ENCODE measurements at places on chromosomes 5 and 9.

DNA sequence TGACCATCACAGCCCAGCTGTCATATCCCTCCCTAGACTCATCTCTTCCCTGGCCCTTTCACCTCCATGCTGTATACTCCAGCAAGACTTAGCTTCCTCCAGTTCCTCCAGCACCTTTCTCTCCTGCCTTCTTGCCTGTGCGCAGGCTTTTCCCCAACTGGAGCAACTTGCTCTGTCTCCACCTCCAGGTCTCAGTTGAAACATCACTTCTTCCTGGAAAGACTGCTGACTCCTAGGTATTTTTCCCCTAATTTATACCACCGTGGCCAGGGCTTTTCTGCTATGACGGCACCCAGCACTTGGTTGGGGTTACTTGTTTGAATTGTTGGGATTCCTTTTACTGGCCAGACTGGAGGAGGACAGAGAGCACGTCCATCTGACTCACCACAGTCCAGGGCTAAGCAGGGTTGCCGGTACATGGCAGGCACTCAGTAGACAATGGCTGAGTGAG, 67.5 kb downstream of the KCNIP1 start:
- DNase-seq = no peak

GRCh38 chr9:12963537-12963936, 188.7 kb downstream of the LURAP1L start:
- no peak for DNase-seq

DNA sequence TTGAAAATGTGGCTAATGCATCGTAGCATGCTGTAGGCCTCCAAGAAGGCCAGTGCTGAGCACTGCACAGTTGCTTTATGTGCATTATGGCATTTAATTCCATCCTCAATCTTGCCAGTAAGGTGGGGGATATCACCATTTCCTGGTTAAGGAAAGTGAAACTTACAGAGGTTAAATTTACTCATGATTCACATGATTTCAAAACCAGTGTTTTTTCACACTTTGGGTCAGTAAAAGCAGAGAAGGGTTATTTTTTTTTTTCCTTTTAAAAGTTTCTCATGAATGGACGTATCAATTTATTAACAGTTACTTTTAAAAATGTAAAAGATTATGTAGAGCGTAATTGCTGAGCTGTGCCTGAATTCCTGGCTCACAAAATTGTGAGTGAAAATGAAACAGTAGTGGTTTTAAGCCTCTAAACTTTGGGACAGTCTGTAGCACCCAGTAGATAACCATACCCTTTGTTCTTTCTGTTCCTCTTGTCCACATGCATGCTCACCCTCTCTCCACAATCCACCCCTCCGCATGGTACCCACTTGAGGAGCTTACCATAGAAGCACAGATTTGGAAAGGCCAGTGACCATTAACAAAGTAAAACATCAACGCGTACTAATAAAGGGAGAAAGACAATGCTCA, 21.2 kb downstream of the MAST4 start:
- no peak for DNase-seq

- DNase-seq = no peak
These were observed 90.3 kb upstream of the FBXL17 start for GRCh38 chr5:108472237-108472636.

- DNase-seq = no peak
These were observed 92.6 kb upstream of the SARDH start for GRCh38 chr9:133830711-133831110.

- DNase-seq = no peak
These were observed 91.1 kb downstream of the ZNF608 start for GRCh38 chr5:124655251-124655917.

- DNase-seq = no peak
These were observed 113.6 kb downstream of the GNA14 start for GRCh38 chr9:77534376-77535057.

GRCh38 chr9:788777-789176, 52.7 kb upstream of the DMRT1 start:
- no peak for DNase-seq

- DNase-seq = no peak
These were observed 75.0 kb upstream of the TRIO start for GRCh38 chr5:14068136-14068535.

DNA sequence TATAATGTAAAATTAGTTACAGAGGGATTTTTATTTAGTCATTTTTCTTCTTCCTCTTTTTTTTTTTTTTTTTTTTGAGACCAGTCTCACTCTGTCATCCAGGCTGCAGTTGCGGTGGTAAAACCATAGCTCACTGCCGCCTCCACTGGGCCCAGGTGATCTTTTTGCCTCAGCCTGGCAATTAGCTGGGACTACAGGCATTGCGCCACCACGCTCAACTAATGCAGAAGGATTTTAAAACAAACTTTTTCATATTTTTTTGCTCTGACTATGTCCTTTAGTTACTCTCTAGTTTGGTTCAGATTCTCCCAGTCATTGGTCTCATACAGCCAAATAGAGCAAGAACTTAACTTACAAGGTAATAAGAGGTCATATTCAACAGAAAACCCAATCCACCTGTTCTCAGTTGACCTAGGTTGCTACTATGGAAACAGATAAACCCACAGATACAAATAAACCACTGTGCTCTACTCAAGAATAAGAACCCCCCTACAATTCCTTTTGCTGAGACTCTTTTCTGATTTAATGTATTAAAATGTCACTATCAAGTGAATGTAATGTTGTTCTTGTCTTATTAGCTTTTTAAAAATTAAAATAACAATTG, 50.1 kb upstream of the TTC39B start:
- peak; percentile 22 for DNase-seq

GRCh38 chr9:105307591-105308130, 63.2 kb downstream of the SLC44A1 start:
- DNase-seq = no peak

GRCh38 chr5:94517490-94518488, 100.6 kb downstream of the KIAA0825 start:
- DNase-seq = no peak

GRCh38 chr9:20394969-20395368, 227.3 kb downstream of the MLLT3 start:
- no peak for DNase-seq

DNA sequence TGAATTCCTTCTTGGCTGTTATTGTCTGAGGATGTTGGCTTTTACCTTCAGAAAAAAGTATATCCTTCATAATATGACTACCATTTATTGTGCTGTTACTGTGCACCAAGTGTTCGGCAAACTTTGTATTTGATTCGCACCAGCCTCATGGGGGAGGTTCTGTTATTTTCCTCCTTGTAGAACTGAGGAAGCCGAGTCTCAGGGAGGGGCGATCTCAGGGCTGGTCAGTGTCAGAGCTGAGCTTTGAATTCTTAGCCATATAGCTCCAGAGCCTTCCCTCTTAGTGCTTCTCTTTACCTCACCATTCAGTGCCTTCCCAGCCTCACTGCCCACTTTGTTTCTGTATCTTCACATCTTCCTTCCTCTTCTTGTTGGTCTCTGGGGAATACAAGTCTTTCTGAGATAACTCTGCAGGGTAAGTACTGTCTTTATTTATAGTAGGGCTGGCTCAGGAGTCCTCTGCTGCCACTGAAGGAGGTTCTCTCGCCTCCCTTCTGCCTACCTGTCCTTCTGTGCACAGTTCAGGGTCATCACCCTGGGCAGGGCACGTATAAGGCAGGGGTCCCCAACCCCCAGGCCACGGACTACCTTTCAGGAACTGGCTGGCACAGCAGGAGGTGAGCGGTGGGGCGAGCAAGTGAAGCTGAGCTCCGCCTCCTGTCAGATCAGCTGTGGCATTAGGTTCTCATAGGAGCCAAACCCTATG, 48.4 kb downstream of the GALNT10 start:
- no peak for DNase-seq

- DNase-seq = no peak
These were observed 270.9 kb downstream of the HSPA4 start for GRCh38 chr5:133322743-133323142.

- no peak for DNase-seq
These were observed 135.3 kb upstream of the IL12B start for GRCh38 chr5:159465604-159466003.

DNA sequence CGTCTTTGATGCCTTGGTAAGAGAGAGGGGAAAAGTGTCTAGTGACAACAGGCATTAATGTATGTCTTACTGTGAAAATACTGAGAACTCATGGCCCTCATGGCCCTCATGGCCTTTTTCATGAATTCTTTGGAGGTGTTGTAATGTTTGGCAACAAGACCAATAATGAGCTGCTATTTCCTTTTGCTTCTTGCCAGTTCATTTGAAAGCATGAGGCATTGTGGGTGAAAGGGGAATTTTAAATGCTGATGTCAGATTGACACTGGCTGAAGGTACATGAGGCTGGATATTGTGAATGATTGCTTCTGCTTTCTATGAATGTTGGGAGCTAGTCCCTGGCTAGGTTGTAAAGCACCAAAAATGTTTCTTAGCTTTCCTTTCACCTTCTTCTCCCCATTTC, 79.2 kb downstream of the DOCK2 start:
- no peak for DNase-seq

GRCh38 chr9:97359147-97359546, 51.7 kb downstream of the CCDC180 start:
- no peak for DNase-seq

DNA sequence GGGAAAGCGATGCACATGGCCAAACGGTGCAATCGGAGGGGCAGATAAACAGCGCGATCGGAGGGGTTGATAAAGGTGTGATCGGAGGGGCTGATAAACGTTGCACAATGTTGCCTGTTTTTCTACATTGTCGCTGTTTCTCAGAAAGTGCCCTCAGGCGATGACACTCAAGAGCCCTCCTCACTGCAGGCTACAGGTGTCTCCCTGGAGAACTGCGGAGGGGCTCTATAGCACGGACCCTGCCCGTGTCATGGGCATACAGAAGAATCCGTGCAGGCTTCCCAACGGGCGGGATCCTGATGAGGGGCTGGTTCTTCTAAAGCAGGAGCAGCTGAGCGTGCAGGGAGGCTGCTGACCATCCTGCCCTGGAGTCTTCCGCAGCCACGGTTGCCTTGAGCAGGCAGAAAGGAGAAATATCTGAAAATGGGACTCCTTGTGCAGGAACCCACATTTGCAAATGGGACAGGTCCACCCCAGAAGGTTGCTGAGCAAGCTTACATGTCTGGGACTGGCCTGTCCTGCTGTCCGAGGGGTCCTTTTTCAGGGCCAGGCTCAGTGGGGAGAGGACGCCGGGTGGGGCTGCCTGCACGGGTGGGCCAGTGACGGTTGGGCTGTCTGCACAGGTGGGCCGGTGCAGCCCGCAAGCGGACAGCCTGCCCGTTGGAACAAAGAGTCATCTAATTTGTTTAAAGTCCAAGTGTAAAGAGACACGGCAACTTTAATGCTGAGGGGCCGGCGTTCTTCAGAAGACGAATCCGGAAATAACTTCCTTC, 25.1 kb upstream of the LPCAT1 start:
- no peak for DNase-seq

DNA sequence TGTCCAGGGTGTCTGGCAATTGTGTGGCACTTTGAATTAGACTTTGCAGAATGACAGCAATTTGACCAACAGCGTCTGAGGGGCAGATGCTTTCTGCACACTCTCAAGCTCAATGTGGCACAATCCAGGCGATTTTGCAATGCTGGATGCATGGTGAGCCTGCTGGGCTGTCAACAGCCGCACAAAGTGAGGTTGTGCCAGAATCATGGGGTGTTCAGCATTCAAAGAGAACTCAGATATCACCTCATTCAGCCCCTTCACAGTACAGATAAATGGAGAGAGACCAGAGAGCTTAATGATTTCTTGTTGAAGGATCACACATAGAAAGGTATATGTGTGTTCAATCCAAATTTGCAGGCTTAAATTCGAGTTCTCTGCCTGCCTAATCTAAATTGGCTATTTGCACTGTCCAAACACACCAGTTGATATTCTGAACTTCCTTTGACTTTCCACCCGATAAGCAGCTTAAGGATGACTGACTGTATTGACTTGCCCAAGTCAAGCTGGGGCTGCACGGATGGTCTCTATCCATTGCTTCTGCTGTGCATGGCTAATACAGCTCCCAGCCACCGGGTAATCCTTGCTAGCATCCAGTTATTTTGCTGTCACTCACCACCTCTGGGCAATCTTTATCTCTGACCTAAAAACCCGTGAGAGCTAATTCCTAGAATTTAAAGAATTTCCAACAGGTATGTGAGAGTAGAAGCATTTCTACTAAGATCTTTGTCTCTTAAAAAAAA, 157.9 kb upstream of the TAS2R1 start:
- no peak for DNase-seq

DNA sequence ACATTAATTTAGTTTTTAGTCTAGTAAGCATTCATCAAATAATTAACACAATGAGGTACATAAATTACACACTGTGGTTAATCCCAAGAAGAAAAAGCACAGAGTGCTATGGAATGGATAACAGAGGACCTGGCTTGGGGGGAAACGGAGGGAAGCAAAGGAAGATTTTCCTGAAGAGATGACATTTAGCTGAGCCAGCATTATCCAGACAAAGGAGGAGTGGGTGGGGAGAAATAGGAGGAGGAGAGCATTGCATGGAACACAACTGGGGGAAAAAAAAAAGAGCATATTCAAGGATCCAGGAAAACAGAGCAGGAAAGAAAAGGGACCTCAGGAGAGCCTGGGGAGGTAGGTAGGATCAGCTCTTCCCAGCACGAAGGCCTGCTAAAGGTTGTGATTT, 170.8 kb downstream of the DNAH5 start:
- no peak for DNase-seq

GRCh38 chr9:123795336-123795735, 134.6 kb downstream of the DENND1A start:
- no peak for DNase-seq

GRCh38 chr9:69258551-69258950, 66.5 kb upstream of the ENTREP1 start:
- DNase-seq = no peak

GRCh38 chr9:91771864-91772263, 178.2 kb downstream of the ROR2 start:
- DNase-seq = no peak

- DNase-seq = no peak
These were observed 440.1 kb upstream of the ADAMTS16 start for GRCh38 chr5:4700069-4700468.

DNA sequence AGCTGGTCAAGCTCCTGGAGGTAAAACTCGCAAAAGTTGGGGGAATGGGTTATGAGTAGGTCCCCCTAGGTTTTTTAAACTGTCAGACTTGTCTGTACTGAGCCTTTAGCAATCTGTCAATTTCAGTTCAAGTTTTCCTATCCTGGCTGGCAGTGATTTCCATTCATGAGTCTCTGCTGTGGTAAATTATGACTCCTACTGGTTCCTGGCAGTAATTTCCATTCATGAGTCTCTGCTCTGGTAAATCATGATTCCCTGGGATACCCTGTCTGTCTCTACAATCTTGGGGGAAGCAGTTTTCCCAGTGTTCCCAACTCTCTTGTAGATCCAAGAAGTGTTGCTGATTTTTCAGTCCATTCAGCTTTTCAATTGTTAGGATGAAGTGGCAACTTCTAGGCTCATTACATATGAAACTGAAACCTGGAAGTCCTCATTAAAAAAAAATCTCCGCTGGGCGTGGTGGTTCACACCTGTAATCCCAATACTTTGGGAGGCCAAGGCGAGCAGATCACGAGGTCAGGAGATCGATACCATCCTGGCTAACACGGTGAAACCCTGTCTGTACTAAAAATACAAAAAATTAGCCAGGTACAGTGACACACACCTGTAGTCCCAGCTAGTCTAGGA, 91.3 kb upstream of the GPBP1 start:
- DNase-seq = no peak

Measured in effector memory CD8-positive, alpha-beta T cell (primary cell).